Activated CD4-positive, alpha-beta T cell treated with anti-CD3 and anti-CD28 coated beads, Interleukin-2, Interleukin-4, amounts not matched to agents 100 ng/mL and 50 ng/mL, durations not matched to agents 16 hours and 8 hours (primary cell): ENCODE measurements at places on chromosomes 4 and X.

DNA sequence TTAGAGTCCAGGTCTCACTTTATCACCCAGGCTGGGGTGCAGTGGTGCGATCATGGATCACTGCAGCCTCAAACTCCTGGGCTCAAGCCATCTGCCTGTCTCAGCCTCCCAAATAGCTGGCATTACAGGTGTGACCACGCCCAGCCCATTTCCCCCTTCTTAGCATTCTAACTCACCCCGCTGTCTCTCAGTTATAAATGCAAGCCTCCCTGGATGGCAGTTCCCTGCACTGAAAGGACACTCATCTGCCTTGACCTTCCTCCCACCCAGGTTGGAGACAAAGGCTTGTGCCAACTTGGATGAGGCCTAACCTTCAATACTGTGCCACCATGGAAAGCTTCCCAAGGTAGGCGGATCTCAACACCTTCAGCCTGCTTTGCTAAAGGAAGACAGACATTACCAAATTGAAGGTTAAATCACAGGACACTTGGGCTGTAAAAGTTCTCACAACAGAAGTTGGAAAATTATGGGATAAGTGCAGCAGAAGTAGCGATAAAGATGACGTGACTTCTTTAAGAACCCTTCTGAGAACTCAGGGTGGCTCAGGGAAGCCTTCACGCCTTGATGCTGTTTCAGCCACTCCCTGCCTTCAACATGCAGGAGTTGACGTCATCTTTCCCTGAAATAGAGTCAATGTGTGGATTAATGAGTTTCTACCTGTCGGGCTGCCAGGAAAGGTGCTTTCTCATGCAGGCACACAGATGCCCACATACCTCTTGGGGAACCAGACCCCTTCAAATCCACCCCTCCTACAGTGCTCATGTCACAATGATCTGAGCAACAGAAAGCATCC, 10.6 kb upstream of the GPM6B start:
- DNase-seq: no peak

GRCh38 chrX:35392232-35392631, 405.9 kb upstream of the MAGEB16 start:
- DNase-seq: no peak

DNA sequence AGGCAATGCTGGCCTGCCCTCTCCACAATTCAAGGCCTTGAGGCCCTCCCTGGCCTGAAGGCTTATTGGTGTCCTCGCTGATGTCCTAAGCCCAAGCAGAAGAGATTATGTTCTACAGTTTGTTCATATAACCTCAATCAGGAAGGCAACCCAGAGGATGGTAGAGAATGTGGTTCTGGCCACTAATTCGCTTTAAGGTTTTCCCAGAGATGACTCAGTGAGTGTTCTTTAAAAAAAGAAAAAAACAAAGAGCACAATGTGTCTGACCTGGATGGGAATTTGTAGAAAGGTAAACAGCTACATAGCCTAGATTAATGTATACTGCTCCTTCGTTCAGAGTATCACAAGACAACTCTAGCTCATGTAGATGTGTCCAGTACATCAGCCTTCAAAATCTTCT, 66.0 kb downstream of the MANBA start:
- no peak for DNase-seq

DNA sequence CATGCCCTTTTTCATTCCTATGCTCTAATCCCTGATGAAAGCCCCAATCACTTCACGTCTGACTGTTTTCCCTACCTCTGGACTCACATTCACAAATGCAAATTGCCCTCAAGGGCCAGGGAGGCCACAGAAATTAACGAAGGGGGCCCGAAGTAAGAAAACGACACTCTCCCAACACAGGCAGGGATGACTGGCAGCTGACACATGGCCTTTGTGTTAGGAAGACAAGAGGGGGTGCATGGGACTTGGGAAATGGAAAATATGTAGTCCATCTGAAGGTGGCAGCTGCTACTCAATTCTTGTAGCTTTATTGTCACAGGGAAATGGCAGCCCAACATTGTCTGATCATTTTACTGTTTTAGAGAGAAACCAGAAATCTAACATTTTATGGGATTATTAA, 12.3 kb upstream of the SPARCL1 start:
- no peak for DNase-seq

DNA sequence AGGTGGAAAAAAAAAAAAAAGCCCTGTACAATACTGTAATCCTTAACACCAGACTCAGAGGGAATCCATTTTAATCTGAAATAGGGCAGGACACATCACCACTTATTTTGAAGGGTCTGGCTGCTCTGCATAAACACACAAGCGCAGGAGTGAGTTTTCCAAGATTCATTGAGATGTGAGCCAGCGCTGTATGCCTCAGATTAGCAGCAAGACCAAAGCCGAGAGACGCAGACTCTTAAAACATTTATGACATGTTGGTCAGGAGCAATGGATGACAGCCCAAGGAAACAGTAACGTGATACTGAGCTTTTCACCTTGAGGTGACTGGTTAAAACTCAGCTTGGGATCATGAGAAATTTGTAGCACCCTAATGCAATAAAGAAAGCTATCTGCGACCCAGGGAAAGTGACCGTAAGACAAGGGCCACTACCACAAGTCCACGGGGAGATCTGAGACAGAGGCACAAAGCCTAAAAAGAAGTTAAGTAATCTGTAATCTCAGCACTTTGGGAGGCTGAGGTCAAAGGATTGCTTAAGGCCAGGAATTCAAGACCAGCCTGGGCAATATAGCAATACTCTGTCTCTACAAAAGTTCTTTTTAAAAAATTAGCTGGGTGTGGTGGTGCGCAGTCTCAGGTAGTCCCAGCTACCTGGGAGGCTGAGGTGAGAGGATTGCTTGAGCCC, 210.6 kb downstream of the COL25A1 start:
- no peak for DNase-seq

DNA sequence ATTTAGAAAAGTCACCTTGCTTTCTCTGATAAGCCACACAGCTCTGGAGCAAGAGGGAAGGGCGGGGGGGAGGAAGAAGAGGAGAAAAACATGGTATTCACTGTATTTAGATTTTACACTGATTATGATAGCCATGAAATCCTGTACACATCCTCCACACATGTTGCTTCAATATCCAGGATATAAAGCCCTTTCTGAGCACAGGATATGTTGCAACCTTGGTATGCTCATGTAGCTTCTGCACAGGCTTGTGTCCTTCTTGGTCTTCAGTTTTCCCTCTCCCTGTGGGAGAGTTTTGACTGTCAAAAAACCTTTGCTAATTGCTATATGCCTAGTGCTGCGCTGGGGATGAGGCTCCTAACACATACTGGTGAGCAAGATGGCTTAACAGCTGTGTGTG, 61.9 kb upstream of the DAPP1 start:
- DNase-seq: no peak

- DNase-seq: no peak
Measured at GRCh38 chrX:69361311-69361845, 142.7 kb upstream of the NALF2 start.

- peak; percentile 32 for DNase-seq
Measured at GRCh38 chr4:98939892-98940298, 11.0 kb upstream of the EIF4E start.

DNA sequence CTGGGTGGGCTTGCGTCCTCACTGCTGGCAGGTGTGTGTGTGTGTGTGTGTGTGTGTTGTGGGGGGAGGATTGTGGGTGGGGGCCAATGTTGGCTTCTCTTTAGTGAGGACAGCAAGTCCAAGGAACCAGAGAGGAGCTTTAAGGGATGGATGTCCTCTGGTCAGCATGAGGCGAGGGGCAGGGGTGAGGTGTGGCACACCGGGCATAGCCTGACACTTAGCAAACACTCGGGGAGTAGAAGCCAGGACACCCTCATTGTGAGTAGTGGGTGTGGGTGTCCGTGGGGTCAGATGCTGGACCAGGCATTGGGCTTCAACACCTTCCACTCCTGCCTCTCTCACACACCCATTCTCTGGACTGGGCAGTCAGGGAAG, 2.8 kb downstream of the SORCS2 start:
- DNase-seq: no peak

DNA sequence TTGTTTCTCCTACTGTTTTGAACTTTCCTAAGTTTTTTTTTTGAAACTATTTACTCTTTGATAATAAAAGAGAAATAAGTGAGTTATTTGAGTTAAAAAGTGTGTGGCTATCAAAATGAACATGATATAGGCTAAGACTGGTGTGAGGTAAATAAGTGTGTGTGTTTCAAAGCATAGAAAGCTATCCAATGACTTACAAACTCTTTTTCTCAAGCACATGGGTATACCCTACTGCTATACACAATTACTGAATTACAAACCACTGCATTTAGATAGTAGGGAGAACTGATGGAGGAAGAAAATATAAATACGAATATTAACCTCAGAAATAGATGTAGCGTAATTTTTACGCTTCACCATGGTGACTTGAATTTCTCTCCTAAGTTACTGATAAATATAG, 305.8 kb upstream of the ANXA10 start:
- DNase-seq: no peak
